Naive thymus-derived CD8-positive, alpha-beta T cell (primary cell): ENCODE measurements at places on chromosomes 6 and 20.
A peak's percentile ranks its signal among the peaks of the same experiment; 100 is the strongest.

- no peak for DNase-seq
These were observed 82.1 kb upstream of the DTNBP1 start for GRCh38 chr6:15744818-15745402.

DNA sequence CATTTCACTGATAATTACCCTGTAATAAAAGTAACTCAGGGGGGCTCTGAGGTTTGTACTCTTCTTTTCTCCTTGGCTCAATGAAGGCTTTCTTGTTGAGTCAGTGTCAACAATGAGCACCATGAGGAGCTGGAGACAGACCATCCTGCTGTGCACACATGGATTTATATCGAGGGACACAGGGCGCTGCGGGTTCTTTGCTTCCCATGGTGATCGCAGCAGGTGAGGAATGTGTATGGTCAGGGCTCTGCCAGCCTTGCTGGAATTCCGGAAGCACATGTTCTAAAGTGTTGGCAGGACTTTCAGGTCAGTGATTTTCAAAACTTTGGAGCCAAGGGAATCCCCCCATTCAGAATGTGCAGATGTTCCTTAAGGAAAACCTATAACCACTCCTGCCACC is 27.1 kb downstream of the SMOC2 start:
- DNase-seq = no peak

DNA sequence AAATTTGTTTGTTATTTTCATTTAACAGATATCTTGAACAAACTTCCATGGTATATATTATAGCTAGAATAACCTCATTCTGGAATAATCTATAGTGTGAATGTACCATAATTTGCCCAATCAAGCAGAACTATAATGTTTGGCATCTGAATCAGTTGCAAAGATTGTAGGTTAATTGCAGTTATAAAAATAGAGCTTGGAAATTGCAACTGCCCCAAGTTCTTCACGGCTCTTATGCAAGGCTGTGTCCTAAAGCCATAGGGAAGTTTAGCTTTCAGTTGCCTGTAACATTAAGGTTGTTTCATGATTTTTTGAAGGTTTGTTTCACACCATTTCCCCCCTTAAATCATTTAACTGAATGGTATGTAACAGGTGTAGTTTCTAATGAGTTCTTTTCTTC is 19.4 kb downstream of the NQO2 start:
- no peak for DNase-seq

DNA sequence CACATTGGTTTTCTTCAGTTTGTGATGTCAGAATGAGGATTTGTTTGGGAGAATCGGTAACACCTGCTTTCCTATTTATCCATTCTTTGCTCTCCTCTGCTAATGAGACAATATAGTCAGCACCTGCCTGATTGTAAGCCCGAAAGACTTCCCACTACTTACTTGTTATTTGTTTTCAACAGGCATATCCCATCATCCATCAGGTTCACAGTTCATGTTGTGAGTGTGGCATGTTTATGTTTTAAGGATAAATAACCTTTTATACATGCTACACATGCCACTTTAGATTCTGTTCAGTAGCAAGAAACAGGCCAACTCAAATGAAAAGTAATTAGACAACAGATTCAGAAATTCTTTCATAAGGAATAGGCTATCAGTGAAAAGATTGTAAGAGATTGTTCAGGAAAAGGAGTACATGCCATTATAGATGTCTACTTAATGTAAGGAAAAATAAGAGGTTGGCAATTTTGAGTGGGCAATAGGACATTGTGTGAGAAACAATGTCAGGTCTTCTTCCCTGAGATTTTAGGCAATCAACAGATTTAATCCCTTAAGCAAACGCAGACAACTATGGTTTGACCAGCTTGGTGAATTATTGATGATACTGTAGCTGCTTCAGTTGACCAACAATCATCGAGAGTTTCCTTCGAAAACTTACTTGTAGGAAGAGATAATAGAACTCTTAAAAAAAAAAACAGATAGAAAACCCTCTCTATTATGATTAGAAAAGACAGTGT is 7.9 kb upstream of the GPRC6A start:
- no peak for DNase-seq

DNA sequence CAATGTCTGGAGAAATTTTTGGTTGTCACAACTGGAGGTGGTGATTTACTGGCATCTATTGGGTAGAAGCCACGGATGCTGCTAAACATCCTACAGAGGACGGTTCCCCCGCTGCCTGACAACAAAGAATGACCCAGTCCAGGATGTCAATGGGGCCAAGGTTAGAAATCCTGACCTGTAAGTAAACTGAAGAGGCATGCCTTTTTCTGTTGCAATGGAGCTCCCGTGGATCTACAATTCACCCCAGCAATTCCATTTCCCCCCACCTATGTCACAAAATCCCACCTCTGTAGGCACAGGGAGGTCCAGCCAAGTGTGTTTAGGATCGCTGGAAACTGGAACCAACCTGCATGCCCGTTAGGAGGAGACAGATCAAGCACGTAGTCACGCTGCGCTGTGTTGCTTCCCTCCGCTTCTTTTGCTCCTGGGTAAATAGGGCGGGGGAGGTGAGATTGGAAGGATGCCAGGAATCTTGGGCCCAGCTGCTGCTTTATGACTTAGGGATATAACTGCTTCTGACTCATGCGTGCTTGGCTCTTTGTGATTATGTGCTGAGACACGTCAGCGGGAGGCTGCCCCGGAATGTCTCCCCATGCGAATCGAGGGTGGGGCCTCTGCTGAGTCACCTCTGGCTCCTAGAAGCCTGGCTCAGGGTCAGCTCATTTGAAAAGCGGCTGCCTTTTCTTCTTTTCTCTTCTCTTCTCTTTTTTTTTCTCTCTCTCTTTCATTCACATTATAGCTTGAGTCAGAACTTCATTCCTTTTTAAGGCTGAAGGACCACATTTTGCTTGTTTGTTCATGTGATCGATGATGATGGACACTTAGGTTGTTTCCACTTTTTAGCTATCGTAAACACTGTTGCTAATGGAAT is 12.4 kb upstream of the PEDS1 start:
- peak; percentile 34 for DNase-seq

GRCh38 chr20:34570859-34571306 is 12.4 kb downstream of the MAP1LC3A start:
- no peak for DNase-seq

- DNase-seq = no peak
These were observed at the start of gene TREM1 for GRCh38 chr6:41286544-41287346. Gene TREM1, minus strand, starts transcription at chr6:41286682. Its CDS starts 27 bp downstream, at chr6:41286655.

GRCh38 chr20:43831481-43832065 is 83.1 kb upstream of the TOX2 start:
- no peak for DNase-seq

GRCh38 chr20:35248641-35249475 is 22.4 kb downstream of the MMP24 start:
- DNase-seq = no peak

DNA sequence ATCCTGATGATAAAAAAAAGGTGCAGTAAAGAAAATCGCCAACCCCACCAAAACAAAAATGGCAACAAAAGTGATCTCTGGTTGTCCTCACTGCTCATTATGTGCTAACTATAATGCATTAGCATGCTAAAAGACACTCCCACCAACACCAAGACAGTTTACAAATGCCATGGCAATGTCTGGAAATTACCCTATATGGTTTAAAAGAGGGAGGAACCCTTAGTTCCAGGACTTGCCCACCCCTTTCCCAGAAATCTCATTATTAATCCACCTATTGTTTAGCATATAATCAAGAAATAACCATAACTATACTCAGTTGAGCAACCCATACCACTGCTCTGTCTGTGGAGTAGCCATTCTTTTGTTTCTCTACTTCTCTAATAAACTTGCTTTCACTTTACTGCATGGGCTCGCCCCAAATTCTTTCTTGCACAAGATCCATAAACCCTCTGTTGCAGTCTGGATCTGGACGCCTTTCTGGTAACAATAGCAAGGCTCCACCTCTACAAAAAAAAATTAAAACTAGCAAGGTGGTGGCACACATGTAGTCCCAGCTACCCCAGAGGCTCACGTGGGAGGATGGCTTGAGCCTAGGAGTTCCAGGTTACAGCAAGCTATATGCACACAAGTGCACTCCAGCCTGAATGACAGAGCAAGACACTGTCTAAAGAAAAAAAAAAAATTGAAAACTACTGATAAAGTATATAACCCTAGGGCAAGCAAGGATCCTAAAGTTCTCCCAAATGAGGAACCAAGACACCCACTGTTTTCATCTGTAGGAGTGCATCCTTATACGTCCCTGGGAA is 278.8 kb upstream of the JARID2 start:
- DNase-seq = no peak

GRCh38 chr6:137843211-137843610 is 23.8 kb upstream of the TNFAIP3 start:
- no peak for DNase-seq

GRCh38 chr20:53647286-53647821 is 53.7 kb upstream of the ZNF217 start:
- DNase-seq = no peak

GRCh38 chr6:138293428-138294395 is 75.4 kb upstream of the PBOV1 start:
- no peak for DNase-seq

DNA sequence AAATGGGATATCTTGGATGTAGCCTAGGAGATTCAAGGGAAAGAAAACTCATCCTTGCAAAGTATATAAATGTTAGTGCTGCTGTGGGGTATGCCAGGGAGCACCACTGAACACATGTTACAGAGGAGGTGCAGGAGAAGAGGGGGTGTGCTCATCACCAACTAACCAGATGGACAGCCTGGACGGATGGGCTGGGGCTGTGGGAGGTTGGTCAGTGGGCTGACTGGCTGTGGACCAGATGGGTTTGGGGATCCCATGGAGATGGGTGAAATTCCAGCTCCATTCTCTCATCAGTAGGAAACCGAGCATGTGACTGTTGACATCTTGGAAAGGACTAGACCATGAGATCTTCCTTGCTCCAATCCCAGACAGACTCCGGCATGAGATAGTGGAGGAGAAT is 201.0 kb downstream of the LRFN2 start:
- DNase-seq = no peak

- no peak for DNase-seq
These were observed 786 bp downstream of the ADRM1 start for GRCh38 chr20:62303340-62304226.

- DNase-seq = no peak
These were observed 329.8 kb upstream of the EPHA7 start for GRCh38 chr6:93749191-93749590.

- no peak for DNase-seq
These were observed 33.1 kb upstream of the CHRNA4 start for GRCh38 chr20:63394069-63394919.

DNA sequence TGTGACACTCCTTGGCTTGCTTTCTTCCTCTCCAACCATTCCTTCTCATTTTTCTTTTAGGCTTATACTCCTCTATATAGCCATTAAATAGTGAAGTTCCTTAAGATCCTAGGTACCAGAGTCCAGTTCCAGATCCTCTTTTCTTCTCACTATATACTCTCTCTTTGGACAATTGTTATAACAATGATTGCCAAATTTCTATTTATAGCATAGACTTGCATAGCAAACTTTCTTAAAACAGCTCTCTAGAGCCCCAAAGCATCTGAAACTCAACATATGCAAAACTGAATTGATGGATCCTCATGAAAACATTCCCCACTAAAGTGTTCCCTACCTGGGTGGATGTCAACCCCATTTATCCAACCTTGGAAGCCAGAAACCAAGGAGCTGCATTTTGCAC is 13.4 kb downstream of the PHIP start:
- DNase-seq = no peak

DNA sequence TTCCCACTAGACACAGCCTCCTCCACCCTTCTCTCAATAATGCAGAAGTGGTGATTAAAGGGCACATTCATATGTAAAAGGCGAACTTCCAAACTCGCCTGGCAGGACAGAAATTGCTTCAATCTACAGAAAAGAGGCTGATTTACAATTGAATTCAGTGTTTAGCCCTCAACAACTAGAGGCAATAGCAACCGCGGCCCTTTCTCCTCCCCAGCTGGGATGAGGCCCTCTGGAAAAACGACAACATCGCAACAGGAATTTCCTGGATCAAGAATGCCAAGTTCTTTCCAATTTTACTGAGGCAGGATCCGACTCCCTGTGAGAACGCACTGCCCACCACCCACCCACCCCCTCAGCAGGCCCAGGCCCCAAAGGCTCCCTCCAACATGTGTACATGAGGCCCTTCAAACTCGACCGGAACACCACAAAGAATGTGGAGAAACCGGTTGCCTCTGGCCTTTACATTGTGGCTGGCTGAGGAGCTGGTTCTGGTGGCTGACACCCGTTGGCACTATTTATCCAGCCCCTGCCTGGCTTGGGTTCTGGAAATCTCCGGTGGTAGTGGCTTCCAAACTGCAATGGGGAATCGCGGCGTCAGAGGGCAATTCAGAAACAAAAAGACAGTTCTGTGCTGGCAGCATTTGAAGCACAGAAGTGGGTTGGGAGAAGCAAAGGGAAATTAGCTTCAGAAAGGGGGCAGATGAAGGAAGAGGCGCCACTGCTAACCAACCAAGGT is 36.8 kb downstream of the ZMYND8 start:
- no peak for DNase-seq

GRCh38 chr20:44720621-44720996 is 5.4 kb downstream of the CCN5 start:
- DNase-seq = no peak

GRCh38 chr6:25635886-25636317 is 16.1 kb upstream of the SCGN start:
- no peak for DNase-seq

GRCh38 chr6:53651764-53652401 is 13.7 kb downstream of the KLHL31 start:
- DNase-seq = peak; percentile 90

DNA sequence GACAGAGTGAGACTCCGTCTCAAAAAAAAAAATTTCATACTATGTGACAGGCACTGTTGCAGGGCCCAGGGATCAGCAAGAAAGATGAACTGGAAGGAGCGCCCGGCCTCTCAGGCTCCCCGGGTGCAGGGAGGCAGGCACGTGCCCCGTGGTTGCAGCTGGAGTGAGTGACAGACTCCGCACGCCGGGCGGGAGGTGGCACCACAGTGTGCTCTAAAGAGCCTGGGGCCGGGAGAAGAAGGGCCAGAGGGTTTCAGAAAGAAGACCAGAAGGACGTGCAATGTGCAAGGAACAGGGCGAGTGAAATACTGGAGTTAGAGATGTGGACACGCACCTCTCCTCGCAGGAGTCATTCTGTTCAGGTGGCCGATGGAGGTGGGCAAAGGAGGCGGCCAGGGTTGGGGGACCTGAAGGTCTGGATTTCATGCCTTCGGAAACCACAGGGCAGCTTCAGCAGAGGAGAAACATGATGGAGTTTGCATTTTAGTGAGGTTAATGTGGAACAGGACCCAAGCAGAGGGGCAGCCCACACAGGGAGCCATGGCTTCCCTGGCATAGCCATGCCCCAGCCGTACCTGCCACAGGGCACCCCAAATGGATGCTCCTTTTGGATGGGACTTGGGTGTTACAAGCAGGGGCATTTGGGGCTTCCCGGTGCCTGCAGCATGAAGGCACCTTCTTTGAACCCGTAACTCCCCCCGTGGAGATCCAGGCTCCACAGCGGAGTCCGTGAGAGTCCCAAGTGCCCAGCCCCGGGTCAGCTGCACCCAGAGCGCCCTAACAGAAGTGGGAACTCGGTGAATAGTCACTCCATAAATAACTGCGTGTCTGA is 226.2 kb downstream of the ERMARD start:
- DNase-seq = no peak

- DNase-seq = no peak
These were observed 14.2 kb downstream of the MANBAL start for GRCh38 chr20:37303637-37304036.
